Sigmoid colon (tissue), 7 donors: ENCODE measurements at places on chromosomes 1 and 21. TPM values are rescaled to one million over a fixed set of nuclear protein-coding genes. Genes with fewer than 3 reads are reported as not detected.

GRCh38 chr1:179229214-179230140 lies at the start of gene ABL2:
ABL2 (minus strand) TSS chr1:179229677; CDS start chr1:179229397, 280 bp downstream.
- H3K4me1 ChIP-seq = no peaks in the 10 kb centered on the region
- H3K36me3 ChIP-seq = no peaks in the 10 kb centered on the region
- peak within 1 kb of the TSS; percentile 97 for H3K4me3 ChIP-seq

- H3K4me1 ChIP-seq = peaks cover 5% of the 10 kb centered on the region
- H3K27me3 ChIP-seq = no peaks in the 10 kb centered on the region
- no peaks in the 10 kb centered on the region for H3K36me3 ChIP-seq
- no peak for DNase-seq
- H3K27ac ChIP-seq = no peak overlapping the region
Measured at GRCh38 chr1:68969441-68969840, 472.6 kb upstream of the DEPDC1 start.

DNA sequence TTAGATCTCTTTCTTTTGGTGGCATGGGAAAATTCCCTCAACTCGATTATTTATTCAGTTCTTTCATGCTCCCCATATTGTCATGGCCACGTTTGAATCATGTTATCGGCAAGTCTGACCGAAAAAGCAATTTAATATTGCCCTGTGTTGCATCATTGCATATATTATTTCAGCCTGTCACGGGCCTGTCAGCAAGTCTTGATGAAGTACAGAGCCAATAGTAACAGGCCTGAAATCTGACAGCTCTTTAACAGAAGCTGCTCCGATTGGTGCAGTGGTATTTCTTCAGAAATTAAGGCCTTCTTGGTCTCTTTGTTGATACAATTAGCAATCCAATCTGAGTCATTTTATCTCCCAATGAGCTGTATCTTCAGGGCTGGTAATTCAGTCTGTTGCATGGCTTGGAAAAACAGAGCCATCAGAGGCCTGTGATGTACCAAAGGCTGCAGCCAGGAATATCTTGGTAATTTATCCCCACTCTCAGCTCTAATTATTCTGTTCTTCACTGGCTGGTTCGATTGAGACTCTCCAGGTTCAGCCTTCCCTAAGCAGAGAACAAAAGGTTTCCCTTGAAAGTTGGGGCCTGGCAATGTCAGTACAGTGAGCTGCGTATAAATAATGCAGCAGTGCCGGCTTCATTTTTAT lies 149.5 kb downstream of the FGGY start:
- peak overlapping the region; percentile 75 for H3K27ac ChIP-seq
- no peak overlapping the region for H3K4me3 ChIP-seq
- H3K27me3 ChIP-seq = no peaks in the 10 kb centered on the region
- no peaks in the 10 kb centered on the region for H3K4me1 ChIP-seq
- no peaks in the 10 kb centered on the region for H3K36me3 ChIP-seq

DNA sequence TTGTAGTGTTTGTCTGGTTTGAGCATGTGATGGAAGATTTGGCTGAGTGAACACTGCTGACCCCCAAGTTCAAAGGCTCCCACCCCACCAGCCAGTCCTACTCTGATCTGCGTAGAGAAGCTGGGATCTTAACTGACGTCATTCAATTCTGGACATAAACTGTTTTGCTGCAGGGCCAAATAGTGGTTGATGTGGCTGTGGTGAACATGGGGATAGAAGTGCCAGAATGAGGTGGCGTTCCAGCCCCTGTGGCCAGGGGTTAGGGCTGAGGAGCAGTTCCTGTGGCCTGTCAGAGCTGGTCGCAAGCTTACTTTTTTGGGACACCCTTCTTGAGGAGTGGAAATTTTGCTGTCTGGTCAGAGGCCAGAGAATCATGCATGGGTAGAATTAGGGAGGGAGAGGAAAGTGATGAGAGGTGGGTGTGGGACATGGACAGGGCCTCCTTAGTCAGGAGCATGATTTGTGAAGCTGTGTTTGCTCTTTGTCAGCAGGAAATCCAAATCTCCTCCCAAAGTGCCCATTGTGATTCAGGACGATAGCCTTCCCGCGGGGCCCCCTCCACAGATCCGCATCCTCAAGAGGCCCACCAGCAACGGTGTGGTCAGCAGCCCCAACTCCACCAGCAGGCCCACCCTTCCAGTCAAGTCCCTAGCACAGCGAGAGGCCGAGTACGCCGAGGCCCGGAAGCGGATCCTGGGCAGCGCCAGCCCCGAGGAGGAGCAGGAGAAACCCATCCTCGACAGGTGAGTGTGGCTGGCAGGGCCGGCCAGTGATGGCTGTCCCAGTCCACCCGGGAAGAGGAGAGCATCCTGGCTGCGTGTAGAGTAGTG lies 25.9 kb downstream of the SZRD1 start:
- peaks cover 51% of the 10 kb centered on the region for H3K4me1 ChIP-seq
- H3K27me3 ChIP-seq = no peaks in the 10 kb centered on the region
- peaks cover 26% of the 10 kb centered on the region for H3K36me3 ChIP-seq
- H3K4me3 ChIP-seq = no peak overlapping the region
- no peak overlapping the region for H3K27ac ChIP-seq

- no peaks in the 10 kb centered on the region for H3K27me3 ChIP-seq
- H3K4me3 ChIP-seq = no peak overlapping the region
- peaks cover 12% of the 10 kb centered on the region for H3K4me1 ChIP-seq
- DNase-seq = no peak
- no peaks in the 10 kb centered on the region for H3K36me3 ChIP-seq
Measured at GRCh38 chr21:38488640-38489270, 9.5 kb downstream of the ERG start.

- H3K4me3 ChIP-seq = no peak overlapping the region
- H3K4me1 ChIP-seq = no peaks in the 10 kb centered on the region
- DNase-seq = no peak
- H3K36me3 ChIP-seq = peaks cover 7% of the 10 kb centered on the region
Measured at GRCh38 chr21:44329086-44329889, 9.9 kb downstream of the CFAP410 start.

DNA sequence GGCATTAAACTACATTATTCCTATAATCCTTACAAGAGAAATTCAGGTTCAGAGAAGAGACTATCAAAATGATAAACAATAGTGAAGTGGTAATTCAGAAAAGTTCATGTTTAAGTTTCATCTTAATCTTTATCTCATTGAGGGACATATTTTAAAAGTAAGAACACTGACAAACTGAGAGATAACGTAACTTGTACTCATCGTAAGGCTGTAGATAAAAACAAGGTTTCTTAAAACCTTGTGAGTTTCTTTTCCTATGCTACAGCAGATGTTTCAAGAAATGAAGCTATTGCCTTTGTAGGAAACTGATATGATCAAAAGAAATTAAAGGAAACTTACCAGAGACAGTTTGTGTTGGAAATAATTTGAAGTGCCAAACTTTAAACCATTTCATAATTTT lies 65.0 kb downstream of the RERE start:
- no peak for DNase-seq
- peaks cover 24% of the 10 kb centered on the region for H3K4me1 ChIP-seq
- H3K4me3 ChIP-seq = no peak overlapping the region
- H3K27me3 ChIP-seq = no peaks in the 10 kb centered on the region
- no peaks in the 10 kb centered on the region for H3K36me3 ChIP-seq

DNA sequence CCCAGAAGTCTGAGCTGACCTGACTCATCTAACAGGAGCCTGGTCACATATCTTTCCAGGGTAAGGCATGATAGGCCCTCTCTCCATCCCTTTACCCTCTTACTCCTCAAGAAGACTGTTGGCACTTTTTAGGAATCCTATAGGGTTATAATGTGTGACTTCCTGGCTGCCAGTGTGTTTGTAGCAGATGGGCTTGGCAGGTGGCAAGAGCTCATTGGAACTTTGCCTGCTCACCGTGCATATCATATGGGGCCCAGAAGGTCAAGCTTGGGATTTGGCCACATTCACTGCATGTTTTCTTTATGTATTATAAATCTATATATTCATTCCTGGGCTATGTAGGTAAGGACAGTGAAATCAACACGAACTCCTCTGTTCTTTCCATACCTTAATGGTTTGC lies 5.2 kb downstream of the KAZN start:
- no peaks in the 10 kb centered on the region for H3K36me3 ChIP-seq
- H3K27ac ChIP-seq = no peak overlapping the region
- no peak for DNase-seq
- no peak overlapping the region for H3K4me3 ChIP-seq
- no peaks in the 10 kb centered on the region for H3K4me1 ChIP-seq

SPRR2G gene
- not detected for polyA plus RNA-seq

NOTCH2NLA gene
- 5.3 TPM for polyA plus RNA-seq

FCAMR gene
- 1.5 TPM for polyA plus RNA-seq

F3 gene
- 17.4 TPM for polyA plus RNA-seq

CYP4B1 gene
- polyA plus RNA-seq = 6.0 TPM
